Activated CD8-positive, alpha-beta memory T cell treated with anti-CD3 and anti-CD28 coated beads for 24 hours (primary cell): ENCODE measurements at places on chromosomes 2 and 18.

DNA sequence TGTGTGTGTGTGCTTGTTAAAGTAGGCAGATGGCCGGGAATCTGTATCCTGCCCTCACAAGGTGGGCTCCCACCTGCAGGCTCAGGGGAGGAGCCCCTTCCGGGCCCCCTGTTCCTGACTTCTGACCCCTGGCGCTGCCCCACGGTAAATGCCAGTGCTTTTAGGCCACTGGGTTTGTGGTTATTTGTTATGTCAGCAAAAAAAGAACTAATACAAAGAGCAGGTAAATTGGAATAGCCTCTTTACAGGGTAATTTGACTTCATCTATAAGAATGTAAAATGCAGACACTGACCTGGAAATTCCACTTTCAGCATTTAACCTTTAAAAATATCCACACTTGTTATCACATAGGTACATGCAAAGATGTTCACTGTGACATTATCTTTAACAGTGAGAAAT, 44.2 kb downstream of the RTP5 start:
- DNase-seq: no peak

DNA sequence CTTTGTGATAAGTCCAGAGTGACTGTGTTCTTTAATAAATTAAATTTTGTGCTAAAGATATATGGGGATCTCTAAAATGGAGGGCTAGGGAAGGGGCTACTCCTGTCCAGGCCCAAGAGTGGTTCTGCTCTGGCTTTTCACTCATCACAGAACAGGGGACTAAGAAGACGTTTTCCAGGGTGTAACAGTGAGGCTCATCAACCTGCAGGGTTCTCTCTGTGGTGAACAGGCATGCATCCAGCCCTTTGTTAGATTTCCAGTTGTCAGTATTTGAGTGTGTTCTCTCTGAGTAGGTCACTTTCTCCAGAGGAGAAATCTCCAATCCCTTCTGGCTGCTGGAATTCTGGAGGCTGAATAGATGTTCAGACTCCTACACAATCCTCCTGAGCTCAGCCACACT, 408.9 kb downstream of the PLCL1 start:
- no peak for DNase-seq

DNA sequence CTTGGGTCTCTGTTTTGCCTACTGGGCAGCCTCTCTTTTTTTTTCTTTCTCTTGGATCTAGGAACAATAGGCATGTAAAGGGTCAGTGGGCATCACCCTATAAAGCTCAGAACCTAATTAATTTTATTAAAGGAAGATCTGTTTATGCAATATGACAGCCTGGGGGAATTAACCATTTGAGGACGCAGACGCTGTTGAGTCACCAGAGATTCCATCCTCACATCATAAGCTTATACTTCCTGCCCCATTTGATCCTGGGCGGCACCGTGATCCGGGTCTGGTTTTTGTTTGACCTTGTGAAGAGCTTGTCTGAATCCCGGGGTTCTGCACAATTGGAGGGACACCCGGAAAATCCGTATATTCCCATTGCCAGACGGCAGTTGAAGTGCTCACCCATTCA, 16.8 kb upstream of the BCL11A start:
- DNase-seq: no peak

GRCh38 chr2:235493402-235493774, 455 bp upstream of the AGAP1 start:
- DNase-seq: no peak

- DNase-seq: no peak
These were observed 143.3 kb downstream of the C1D start for GRCh38 chr2:67919490-67919889.

- DNase-seq: no peak
These were observed 54.0 kb upstream of the RNU4ATAC start for GRCh38 chr2:121476684-121477083.

DNA sequence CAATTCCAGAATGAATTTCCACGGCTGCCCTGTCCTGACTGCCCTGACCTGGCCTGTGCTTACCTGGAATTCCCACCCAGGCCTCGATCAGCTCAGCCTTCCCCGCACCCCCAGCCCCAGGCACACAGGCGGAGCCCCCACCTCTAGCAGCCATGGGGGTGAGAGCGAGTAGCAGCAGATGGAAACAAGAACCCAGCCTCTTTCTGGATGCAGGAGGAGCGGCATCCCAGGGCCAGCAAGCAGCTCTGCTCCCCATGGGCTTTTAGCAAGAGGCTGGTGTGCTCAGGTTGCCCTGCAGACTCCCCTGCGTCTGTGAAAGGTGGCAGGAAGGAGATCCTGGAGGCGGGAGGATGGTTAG, 101.8 kb downstream of the TPO start:
- DNase-seq: no peak

DNA sequence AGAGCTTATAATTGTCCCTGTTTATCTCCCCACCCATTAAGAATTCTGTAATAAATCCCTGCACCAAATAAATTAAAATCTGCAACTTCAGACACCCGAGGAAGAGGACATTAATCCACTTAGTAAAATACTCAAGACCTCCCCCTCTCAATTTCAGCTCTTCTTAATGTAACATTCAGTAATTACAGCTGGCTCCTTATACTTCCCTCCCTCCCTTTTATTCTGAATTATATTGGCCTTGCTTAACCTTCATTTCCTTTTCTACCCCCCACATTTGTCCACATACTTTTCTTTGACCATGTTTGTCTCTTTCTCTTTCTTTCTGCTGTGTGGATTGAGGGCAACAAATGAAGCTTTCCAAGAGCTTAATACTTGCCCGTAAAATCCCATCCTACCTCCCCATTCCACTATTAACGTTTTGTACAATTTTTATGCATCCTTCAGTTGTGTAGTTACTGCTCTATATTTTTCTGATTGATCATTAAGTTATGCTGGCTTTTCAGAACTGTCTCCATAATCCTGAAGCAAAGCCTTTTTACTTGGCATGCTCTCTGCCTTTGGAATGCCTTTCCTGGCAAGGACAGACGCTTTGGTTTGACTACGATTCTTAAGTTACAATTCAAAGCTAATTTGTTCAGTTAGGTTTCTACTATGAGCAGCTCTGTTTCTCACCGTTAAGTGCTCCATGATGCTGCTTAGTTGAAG, 580.1 kb downstream of the ZEB2 start:
- no peak for DNase-seq
